WTC11 (cell line): ENCODE measurements at places on chromosomes 6 and 20. TPM values are rescaled to one million over a fixed set of nuclear protein-coding genes. Genes with fewer than 3 reads are reported as not detected.

DNA sequence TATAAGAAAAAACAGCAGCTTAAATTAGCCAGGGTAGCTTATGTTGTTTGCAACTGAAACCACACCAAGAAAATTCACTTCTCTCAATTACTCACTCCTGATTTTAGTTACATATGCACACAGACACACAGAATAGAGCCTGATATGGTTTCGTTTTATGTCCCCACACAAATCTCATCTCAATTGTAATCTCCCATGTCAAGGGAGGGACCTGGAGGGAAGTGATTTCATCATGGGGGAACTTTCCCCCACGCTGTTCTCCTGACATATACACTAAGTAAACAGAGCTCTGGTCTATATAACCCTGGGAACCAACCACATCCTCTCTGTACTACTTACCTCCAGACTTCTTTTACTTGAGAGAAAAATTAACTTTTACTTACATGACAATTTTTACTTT lies 9.8 kb downstream of the OR12D1 start:
- DNase-seq = no peak

DNA sequence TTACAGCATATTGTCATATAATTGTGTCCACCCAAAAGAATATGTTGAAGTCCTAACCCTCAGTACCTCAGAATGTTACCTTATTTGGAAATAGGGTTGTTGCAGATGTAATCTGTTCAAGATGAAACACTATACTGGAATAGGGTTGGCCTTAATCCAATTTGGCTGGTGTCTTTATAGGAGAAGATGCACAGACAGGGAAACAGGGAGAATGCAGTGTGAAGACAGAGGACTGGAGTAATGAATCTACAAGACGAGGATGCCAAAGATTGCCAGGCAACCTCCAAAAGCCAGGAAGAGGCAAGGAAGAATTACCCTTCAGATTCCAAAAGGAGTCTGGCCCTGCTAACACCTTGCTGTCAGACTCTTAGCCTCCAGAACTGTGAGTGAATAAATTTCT lies 482.9 kb downstream of the PTPRT start:
- DNase-seq = no peak

GRCh38 chr20:6007094-6007528 lies 46.7 kb downstream of the LRRN4 start:
- DNase-seq = no peak

DNA sequence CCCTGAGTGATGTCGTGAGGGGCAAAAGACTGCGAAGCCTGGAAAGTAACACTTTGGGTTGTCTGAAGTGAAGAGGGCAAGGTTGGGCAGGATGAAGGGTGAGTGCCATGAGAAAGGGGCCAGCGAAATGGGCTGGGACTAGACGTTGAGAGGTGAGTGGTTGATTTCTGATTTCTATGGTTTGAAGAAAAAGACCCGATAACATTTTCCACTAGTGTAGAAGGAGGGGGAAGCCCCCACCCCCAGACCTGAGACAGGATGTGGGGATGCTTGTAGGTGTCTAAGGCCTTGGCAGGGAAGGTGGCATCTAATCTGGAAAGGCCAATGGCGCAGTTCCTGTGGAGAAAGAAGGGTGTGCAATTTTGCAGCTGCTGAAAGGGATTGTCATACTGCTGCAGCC lies 25.3 kb upstream of the KIF3B start:
- DNase-seq = no peak

- no peak for DNase-seq
Measured at GRCh38 chr20:13173201-13173600, 47.9 kb upstream of the ISM1 start.

DNA sequence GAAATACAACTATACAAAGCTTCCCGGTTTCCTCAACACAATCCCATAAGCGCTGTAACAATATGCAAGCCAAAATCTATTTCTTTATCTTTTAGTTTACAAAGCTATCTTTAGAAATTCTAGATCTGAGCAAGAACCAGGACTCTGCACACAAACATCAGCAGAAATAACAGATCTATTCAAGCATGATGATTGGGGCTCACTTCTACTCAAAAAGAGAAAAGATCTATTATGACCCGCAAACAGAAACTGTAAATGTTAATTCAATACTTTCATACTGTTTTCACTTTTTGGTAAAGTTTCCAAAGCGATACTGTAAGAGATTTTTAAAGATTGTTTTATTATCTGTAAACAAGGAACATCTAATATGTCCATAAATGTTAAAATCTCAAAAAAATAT lies 86.6 kb downstream of the SESN1 start:
- DNase-seq = no peak

DNA sequence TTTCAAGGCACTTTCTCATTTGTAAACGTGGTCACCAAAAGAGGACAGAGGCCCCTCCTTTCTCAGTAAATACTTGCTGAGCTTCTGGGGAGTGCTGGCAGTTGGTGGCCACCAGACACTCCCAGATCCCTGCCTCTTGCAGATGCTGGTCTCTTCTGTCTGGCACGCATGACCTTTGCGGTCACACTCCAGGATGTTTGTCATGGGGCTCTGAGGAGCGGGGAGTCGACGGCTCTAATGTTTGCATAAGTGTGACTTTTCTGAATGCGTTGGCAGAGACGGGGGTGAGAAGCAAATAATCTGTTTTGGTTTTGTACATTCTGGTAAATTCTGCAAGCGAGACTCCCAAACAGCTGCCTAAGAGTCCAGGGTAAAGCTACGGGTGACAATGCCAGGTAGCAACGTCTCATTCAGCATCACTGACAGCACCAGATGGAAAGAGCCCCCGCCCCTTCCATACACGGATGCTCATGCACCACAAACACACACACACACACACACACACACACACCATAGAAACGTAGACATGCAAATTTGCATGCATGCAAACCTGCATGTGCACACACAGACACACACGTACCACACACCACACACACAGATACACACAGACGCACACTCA lies 101.1 kb downstream of the YTHDF1 start:
- DNase-seq = no peak

DNA sequence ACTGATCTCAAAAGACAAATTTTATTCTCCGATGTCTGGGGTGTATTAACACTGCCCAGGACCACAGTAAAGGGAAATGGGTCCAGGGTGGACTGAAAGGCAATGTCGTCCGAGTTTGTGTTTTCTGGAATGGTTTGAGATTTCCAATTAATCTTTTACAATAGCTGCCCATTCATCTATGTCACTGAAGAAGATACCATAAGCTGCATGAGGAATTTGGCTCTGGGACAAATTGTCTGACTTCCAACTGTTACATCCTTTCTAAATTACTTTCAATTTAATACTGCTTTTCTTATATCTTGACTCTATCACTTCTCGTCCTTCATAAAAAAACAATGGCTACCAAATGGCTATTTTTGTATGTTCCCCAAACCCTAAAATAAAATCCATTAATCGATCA lies 130.7 kb upstream of the KCNK16 start:
- no peak for DNase-seq

DNA sequence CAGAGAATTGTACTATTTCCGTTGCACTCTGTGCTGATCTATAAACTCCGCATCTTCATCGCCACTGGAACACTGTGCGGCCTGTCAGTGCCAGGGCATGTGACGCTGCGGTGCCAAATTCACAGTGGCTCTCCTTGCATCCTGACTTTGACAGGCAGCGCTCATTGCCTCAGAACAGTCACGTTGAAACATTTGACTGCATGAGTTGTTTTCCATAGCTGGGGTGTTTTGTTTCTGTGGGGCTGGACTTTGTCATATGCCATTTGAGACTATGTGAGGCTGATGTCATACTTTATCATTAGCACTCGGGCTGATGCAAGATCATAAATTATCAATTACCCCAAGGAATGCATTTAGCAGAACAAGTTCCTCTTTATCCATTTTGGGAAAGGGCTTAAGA lies 32.7 kb downstream of the CFAP61 start:
- DNase-seq = no peak

GRCh38 chr6:136958168-136958567 lies 36.1 kb downstream of the SLC35D3 start:
- no peak for DNase-seq

GRCh38 chr6:158472447-158472846 lies 87.4 kb upstream of the TMEM181 start:
- no peak for DNase-seq

DNA sequence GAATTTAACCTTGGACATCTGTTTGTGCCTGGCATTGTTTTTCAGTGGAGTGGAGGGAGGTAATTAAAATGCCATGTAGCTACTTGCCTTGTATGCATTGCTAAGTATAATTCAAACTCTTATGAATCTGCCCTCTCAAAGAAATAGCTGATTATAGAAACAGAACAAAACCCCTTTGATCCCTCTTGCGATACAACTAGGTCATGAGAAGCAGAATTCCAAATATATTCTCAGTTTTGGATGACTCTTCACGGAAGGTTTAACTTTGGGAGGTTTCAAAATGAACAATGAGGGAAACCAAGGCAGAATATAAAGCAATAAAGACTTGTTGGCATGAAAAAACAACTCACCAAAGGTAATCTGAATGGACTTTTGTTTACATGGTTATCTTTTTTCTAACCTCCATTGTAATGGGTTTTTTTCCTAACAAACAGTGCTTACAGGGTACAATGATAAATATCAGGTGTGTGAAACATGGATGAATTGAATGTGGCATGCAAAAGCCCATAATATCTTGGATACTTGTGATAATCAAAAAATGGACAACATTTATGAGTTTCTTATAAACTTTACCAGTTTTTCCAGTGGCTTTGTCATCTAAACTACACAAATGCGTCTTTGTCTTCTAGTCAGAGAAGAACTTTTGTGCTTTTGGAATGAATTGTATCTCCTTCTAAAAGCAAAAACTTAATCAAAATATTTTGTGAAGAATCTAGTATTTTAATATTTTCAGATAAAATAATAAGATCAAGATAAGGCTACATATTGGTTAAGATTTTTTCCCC lies 15.7 kb upstream of the HEY2 start:
- no peak for DNase-seq

DNA sequence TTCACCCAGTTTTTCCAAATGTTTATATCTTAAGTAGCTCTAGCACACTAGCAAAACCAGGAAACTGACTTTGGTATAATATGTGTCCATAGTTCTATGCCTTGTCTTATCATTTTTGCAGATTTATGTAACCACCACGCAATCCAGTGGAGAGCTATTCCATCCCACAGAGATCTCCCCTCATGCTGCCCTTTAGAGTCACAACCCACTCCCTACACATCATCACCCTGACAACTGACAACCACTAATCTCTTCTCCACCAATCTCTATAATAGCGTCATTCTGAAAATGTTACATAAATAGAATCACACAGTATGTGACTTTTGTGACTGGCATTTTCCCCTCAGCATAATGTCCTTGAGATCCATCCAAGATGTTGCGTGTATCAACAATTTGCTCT lies 29.1 kb downstream of the HLA-DRB5 start:
- no peak for DNase-seq

DNA sequence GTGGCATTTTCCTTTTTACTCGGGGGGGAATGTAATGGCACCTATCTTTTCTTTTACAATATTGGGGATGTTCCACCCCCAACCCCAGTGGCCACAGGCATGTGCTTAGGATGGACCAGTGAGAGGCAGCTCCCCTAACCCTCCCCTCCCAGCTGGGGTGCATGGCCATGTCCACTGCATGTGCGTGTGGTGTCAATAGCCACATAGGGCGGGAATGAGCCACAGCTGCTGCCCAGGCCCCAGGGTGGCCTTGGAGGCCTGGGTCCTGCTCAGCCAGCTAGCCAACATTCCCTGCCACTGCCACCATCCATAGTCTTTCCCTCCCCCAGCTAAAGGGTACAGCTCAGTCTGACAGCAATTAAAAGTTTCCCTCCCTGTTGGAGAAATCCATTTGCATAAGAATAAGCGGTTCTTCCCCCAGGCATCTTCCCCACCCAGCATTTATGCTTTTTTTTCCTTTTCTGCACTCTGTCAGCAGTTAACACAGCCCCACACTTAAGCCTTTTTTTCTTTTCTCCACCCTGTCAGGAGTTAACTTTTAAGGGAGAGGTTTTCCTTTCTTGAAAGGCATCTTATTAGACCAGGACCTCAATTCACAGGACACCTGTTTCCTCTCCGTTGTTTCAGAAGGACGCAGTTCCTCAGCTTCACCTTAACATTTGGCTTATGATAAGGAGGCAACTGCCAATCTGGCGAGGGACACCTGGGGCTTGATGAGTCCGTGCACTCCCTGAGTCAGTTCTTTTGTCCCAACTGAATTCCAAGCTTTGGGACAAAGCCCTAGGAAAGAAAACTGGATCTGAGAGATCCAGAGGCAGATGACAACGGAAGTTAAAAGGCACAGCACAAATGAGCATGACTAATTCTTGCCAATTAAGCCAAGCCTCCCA lies 121.4 kb downstream of the TPBG start:
- DNase-seq = no peak

DNA sequence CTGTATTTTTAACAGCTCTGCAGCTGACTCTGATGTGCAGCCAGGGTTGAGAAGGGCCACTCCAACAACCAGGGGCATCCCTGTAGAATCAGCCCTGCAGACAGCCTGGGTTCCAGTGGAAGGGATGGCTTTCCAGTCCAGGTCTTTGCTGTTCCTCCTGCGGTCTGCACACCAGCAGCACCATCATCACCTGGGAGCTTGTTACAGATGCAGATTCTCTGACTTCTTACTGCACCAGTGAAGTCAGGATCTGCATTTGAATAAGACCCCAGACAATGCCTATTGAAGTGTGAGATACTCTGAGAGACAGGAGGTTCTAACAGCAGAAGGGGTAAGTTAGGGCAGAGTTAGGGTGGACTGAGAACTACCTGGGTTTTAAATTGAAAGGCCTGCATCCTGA lies 151.3 kb downstream of the F13A1 start:
- no peak for DNase-seq

DNA sequence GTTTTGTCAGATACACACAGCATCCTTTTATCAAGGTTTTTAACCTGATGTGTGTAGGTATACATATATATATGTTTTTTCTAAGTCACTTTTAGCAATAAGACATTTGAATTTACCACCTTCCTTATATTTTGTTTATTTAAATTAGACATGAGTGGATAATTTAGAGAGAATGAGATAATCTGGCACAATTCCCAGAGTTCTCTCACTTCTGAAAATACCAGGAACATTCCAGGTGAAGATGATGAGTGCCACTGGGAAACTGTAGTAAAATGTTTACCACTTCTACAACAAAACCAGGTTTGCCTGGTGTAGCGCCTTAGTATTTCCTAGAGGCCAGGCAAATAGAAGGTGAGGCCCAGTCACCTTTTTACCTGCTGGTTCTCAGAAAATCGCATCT lies 189.5 kb downstream of the TMEM242 start:
- DNase-seq = no peak

GRCh38 chr20:21074605-21075336 lies 31.4 kb downstream of the LINC00237 start:
- no peak for DNase-seq

The FOXS1 gene
- total RNA-seq = not detected in 3 replicates

The MPIG6B gene
- total RNA-seq = 0.09 to 0.11 TPM (median 0.11 TPM) in 3 replicates

The PXDC1 gene
- total RNA-seq = 3.3 to 4.4 TPM (median 3.9 TPM) in 3 replicates

The NCOA5 gene
- 16.5 to 20.5 TPM (median 16.5 TPM) in 3 replicates for total RNA-seq
